GM12892 (cell line): ENCODE measurements at places on chromosomes 13 and 19.
A peak's percentile ranks its signal among the peaks of the same experiment; 100 is the strongest.

GRCh38 chr13:59120297-59120843 lies 1043.4 kb downstream of the DIAPH3 start:
- no peak for DNase-seq

DNA sequence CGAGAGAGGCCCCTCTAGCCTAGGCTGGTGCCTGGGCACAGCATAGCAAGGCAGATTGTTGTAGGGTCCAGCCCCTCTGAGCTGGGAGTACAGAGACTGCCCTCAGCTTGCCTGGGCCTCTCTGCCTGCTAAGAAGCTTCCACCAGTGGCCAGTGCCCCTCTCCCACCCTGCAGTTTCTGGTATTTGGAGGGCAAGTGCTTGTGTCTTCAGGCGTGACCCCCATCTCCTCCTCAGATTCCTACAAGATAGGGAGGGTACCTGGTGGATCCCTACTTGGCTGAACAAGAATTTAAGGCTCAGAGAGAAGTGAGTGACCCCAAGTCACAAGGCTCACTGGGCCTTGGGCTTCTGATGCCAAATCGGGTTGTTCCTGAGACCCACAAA lies 152.7 kb downstream of the URI1 start:
- no peak for DNase-seq

GRCh38 chr19:7636691-7637373 lies at the start of gene STXBP2:
Gene STXBP2, plus strand, starts transcription at chr19:7637110. Its CDS starts 40 bp downstream, at chr19:7637150.
- DNase-seq: peak; percentile 99

- DNase-seq: no peak
Observed at GRCh38 chr19:2037651-2038255, 13.3 kb downstream of the MKNK2 start.

DNA sequence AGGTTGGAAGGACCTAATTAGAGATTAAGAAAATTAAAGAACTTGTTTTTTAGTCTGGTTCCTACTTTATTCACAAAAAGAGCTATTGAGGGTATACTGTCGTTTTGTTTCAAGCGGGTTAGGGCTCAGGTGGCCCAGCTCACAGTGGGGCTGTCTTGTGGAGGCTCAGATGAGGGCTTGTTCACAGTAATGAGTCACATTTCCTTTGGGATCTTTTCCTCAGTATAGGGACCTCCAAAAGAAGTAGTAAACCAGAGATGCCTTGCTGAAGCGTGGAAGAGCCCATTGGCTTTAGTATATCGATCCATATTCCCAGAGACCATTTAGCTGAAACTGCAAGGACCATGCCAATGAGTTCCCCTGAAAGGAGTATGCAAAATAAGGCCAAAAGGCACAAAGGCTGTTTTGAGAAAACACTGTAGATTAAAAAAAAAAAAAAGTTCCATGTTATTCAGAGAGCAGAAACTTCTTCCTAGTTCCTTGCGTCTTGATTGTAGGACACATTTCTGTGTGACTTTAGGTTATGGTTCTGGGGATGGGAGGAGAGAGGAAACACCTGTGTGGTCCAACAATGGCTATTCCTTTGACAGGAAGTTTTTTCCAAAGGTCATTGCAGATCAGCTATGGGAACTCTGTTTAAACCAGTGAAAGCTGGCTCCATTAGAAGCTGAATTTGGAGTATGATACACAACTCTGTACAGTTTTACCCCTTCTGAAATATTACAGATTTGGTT lies 32.8 kb upstream of the GPI start:
- DNase-seq: no peak
